Neuronal stem cell (in vitro differentiated cells): ENCODE measurements at places on chromosomes 6 and 20.

GRCh38 chr6:10400330-10400729 is 14.5 kb downstream of the TFAP2A start:
- no peak overlapping the region for H3K27ac ChIP-seq
- H3K4me1 ChIP-seq = peaks cover 3% of the 10 kb centered on the region
- no peak overlapping the region for H3K4me3 ChIP-seq

GRCh38 chr6:7215131-7215530 is 97.9 kb downstream of the SSR1 start:
- H3K27ac ChIP-seq = no peak overlapping the region
- H3K27me3 ChIP-seq = no peaks in the 10 kb centered on the region
- no peak overlapping the region for H3K4me3 ChIP-seq
- peaks cover 88% of the 10 kb centered on the region for H3K36me3 ChIP-seq
- H3K4me1 ChIP-seq = no peaks in the 10 kb centered on the region

GRCh38 chr20:10505827-10506226 is 70.7 kb downstream of the SLX4IP start:
- DNase-seq = no peak
- no peak overlapping the region for H3K27ac ChIP-seq
- no peaks in the 10 kb centered on the region for H3K27me3 ChIP-seq
- peaks cover 5% of the 10 kb centered on the region for H3K4me1 ChIP-seq
- no peaks in the 10 kb centered on the region for H3K36me3 ChIP-seq

- no peak overlapping the region for H3K4me3 ChIP-seq
- DNase-seq = no peak
- no peaks in the 10 kb centered on the region for H3K4me1 ChIP-seq
- H3K36me3 ChIP-seq = no peaks in the 10 kb centered on the region
These were observed 341.5 kb downstream of the TFAP2A start for GRCh38 chr6:10073341-10073740.

GRCh38 chr20:61979701-61980635 is 85.7 kb downstream of the TAF4 start:
- H3K27me3 ChIP-seq = no peaks in the 10 kb centered on the region
- H3K4me1 ChIP-seq = peaks cover 14% of the 10 kb centered on the region

- DNase-seq = no peak
- no peaks in the 10 kb centered on the region for H3K27me3 ChIP-seq
- no peak overlapping the region for H3K27ac ChIP-seq
- H3K36me3 ChIP-seq = no peaks in the 10 kb centered on the region
These were observed 34.4 kb upstream of the ARHGAP18 start for GRCh38 chr6:129744201-129744879.

GRCh38 chr6:37493661-37493995 is 6.1 kb downstream of the CCDC167 start:
- H3K36me3 ChIP-seq = no peaks in the 10 kb centered on the region
- DNase-seq = no peak
- no peak overlapping the region for H3K27ac ChIP-seq
- peaks cover 13% of the 10 kb centered on the region for H3K4me1 ChIP-seq
- no peaks in the 10 kb centered on the region for H3K27me3 ChIP-seq
- H3K4me3 ChIP-seq = no peak overlapping the region

DNA sequence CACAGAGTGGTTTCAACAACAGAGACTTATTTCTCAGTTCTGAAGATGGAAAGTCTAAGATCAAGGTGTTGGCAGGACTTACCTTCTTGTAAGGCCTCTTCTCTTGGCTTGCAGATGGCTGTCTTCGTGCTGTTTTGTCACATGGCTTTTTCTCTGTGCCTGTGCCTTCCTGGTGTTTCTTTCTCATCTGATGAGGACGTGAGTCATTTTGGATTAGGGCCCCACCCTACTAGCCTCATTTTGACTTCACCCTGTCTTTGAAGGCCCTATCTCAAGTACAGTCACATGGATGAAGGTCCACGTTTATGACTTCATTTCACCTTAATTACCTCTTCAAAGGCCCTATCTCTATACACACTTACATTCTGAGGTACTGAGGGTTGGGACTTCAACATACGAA is 41.4 kb upstream of the LAMA2 start:
- DNase-seq = no peak
- H3K27me3 ChIP-seq = no peaks in the 10 kb centered on the region
- no peaks in the 10 kb centered on the region for H3K36me3 ChIP-seq
- H3K27ac ChIP-seq = no peak overlapping the region
